ENCODE measurements at places on chromosomes 7 and 10.
A peak's percentile ranks its signal among the peaks of the same experiment; 100 is the strongest.

DNA sequence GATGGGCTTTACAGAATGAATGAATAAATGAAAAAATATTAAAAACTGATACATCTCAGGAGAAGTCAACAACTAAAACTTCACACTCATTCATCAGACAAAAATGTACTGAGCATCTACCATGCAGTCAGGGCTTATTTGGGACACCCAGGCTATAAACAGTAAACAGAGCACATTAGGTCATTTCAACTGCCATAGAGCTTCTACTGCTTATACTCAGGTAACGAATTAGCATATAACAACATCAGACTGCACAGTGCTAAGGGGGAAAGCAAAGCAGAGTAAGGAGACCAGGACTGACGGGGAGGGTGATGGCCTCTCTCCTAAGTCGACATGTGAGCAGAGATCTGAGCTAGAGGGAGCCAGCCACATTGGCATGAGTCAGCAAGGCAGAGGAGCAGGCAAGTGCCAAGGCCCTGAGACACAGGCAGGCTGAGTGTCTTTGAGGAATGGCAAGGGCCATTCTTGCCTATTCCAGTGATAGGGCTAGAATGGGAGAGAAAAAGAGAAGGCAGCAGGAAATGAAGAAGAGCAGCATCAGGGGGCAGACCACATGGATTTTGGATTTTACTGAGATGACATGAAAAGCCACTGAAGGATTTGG, 528.9 kb downstream of the PARD3 start:
- no peak for DNase-seq

GRCh38 chr10:117165538-117166417, 27.7 kb upstream of the VAX1 start:
- DNase-seq, result no peak

GRCh38 chr7:105205592-105206237, 183.0 kb downstream of the SRPK2 start:
- peak; percentile 32 for DNase-seq

- DNase-seq, result no peak
Observed at GRCh38 chr10:48511875-48512231, 93.0 kb downstream of the ARHGAP22 start.

GRCh38 chr10:95501203-95502094, 59.7 kb downstream of the SORBS1 start:
- no peak for DNase-seq

- DNase-seq, result no peak
Observed at GRCh38 chr10:92244796-92245195, 46.1 kb downstream of the CPEB3 start.

- DNase-seq, result no peak
Observed at GRCh38 chr10:17564911-17565310, 52.3 kb downstream of the HACD1 start.
